Erythroblast (primary cell): ENCODE measurements at places on chromosomes 13 and 19.

GRCh38 chr19:54218259-54218658 lies 4.5 kb downstream of the LILRB3 start:
- DNase-seq: no peak

- DNase-seq: peak; percentile 85
Observed at GRCh38 chr19:37655689-37656371, 565 bp upstream of the ZFP30 start.

DNA sequence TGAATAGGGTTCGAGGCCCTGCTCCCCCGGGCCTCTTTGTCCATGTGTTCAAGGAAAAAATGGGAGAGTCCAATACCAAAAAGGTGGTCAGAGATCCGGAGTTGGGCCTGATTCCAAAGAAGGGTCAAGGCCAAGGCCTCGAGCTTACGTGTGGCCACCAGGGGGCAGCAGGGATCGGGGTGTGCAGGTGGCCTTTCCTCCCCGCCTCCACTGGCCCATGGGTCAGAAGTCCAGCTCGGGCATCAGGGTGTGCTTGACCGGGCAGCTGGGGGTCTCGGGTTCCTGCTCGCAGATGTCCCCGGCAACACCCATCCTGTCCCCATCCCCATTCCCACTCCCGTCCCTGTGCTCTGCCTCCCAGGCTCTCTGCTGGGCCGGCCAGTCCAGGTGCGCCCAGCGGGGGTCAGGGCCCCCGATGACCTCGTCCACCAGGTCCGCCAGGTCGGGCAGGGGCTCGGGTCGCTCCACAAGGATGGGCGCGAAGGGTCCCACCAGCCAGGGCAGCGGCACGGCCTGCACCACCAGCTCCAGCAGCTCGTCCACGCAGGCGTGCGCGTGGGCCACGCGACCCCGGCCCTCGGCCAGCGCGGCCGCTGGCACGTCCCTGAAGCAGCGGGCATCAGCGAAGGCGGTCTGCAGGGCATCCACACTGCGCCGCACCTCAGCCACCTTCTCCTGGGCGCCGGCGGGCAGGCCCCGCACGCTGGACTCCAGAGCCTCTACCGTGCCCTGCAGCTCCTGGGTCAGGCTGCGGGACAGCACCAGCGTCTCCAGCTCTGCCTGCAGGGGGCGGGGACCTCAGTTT lies 5.2 kb upstream of the PLIN4 start:
- peak; percentile 74 for DNase-seq

GRCh38 chr13:97855570-97856303 lies 97.7 kb upstream of the IPO5 start:
- DNase-seq: peak; percentile 55

GRCh38 chr19:6987850-6988249 lies 33.4 kb downstream of the MBD3L2B start:
- DNase-seq: no peak

DNA sequence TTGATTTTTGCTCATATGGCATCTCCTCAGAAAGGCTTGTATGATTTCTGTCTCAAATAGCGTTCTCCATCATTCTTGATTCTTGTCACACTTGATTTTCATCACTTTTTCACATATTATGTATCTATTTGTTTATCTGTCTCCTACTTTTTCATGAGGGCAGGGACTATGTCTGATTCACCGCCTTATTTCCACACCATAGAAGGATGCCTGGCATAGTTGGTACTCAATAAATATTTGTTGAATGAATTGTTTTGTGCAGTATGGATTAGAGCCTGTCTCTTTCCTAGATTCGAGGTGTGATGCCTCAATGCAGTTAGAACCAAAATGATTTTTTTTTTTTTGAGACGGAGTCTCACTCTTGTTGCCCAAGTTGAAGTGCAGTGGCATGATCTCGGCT lies 12.1 kb downstream of the SAE1 start:
- no peak for DNase-seq

GRCh38 chr13:92510416-92510815 lies 716.2 kb upstream of the GPC6 start:
- DNase-seq: no peak

GRCh38 chr13:35995136-35995535 lies 136.0 kb downstream of the DCLK1 start:
- no peak for DNase-seq

- no peak for DNase-seq
Observed at GRCh38 chr13:27264648-27265047, 6.0 kb upstream of the RASL11A start.

- DNase-seq: no peak
Observed at GRCh38 chr13:66378894-66379293, 851.2 kb downstream of the PCDH9 start.

DNA sequence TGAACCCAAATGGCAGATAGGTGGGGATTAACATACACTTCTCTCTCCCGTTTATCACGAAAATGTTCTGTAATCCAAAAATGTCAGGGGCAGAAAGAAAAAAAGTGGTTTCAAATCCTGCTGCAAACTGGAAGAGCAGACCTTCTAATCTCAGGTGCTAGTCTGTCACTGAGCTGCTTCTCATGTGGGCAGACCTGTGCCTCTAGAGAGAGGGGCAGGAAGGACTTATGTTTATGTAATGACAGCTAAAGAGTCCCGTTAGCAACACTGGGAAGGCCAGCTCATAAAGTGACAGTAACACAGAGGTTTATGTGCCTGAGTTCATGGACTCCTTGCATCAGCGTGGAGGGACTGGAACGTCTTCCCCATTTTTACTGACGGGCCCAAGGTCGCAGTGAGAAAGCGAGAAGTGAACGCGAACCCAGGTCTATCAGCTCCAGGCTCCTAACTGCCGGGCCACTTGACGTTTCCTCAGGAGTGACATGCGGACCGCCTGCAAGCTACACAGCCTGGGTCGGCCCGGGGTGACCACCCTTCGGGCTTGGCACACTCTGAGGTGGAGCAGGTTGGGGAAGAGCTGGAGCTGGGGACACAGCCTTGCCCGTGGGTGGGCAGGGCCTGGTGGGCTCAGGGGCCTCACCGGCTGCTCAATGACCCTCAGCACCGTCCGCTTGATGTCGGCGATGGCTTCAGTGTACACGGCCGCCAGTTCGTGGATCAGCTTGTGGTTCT lies 9.6 kb upstream of the RSPH6A start:
- DNase-seq: no peak

- DNase-seq: no peak
Observed at GRCh38 chr13:28575200-28575599, 80.3 kb upstream of the FLT1 start.

DNA sequence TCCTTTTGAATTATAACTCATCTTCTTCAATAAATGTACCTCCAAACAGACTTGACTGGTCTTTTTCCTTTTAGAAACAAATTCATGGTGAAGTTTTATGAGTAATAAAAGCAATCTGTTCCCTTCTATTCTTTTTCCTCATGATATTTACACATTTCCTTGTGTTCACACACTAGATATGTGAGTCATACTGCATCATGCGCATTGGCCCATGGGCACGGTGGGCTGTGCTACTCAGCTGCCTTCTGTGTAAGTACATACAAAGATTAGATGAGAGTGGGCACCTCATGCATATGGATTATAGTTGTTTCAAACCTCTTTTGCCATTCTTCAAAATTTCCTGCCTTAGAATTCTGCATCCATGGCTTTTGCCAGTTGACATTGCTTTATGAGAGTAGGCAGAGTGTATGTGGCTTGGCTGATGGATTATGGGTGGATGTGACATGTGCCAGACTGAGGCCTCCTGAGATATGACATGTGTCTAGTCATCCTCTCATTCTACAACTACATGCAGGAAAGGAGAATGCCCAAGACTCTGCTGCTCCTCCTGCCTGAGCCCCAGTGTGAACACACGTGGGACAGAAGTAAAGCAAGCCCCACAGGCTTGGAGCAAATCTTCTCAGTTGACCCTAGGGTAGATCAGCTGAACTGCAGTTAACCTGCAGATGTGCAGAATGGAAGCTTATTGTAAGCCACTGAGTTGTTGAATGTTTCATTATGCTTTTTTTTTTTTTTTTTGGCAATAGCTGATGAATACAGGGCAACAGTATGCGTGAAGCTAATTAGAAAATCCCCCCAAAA lies 109.9 kb downstream of the RBM26 start:
- DNase-seq: no peak

DNA sequence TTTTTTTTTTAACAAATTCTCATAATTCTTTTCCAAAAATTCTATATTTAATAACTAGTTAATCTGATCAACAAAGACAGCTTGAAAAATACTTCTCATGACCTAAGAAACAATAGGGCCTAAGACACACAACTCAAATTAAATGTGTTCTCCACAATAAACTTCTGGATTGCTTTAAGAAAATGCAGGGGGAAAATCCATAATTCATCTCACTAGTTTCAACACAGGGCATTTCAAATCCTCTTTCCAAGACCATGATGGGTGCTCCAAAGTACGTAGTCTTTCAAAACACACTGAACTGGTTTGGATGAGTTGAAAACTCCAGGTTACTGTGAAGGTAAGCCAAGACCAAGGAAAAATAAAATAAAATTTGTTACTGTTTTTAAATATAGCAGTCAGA lies 62.6 kb downstream of the DCLK1 start:
- no peak for DNase-seq

GRCh38 chr19:19181488-19181998 lies 10.4 kb downstream of the BORCS8 start:
- no peak for DNase-seq

DNA sequence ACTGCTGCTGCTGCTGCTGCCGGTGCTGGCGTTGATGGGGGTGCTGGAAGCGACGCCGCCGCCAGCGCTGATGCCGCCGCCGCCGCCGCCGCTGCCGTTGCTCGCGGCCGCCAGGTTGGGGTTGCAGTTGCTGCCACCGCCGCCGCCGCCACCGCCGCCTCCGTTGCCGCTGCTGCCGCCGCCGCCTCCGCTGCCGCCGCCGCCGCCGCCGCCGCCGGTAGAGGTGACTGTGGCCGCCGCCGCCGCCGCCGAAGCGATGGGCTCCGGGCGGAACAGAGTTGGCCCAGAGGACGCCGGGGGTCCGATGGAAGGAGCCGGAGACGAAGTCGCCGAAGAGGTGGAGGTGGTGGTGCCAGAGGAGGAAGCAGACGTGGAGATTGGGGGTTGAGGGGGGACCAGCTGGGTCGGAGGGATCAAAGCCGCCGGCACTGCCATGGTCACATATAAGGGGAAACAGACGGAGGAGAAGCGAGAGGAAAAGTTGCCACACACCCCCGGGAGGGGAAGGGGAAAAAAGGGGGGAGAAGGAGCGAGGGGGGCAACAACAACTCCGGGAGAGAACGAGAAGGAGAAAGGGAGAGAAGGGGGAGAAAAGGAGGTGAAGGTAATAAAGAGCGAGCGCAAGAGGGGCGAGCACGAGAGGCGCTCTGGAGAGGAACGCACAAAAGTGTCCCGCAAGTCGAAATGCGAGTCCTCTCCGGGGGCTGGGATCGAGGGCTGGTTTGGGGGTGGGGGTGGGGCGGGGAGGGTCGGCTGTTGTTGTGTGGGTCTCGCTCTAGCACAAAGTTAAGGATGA lies 471 bp downstream of the DACH1 start:
- DNase-seq: peak; percentile 49

DNA sequence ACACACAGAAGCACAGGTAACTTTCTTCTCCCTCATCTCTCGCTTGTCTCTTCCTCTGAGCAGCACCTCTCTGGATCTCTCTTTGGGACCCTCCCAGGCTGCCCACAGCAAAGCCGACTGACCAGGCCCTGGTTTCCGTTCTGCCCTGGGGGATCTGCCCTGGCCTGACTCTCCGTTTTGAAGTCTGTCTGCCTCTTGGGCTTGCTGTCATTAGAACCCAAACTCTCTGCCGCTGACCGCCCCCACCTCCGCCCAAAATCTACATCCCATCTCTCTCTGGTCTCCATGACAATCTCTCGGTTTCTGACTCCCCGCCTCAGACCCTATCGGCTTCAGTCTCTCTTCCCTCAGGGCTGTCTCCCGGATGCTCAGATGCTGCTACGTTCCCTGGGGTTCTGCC lies 6.9 kb downstream of the KCNC3 start:
- DNase-seq: no peak

DNA sequence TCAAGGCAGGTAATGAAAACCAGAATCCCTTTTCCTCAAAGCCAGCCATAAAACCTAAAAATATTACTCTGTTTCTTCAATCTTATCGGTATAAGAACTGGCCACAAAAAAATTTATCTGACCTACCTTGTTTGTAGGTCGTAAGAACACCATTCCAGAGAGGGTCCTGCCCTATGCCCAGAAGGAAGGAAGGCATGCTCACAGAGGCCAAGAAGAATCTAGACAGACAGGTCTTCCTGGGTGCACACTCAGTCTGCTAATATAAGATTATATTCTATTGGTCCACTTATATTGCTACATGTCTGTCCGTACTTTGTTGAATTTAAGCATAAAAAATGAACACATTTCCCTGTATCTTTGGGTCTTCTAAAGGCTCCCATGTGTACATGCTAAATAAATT lies 2136.1 kb upstream of the PCDH20 start:
- DNase-seq: no peak
